ENCODE measurements at places on chromosomes 12 and 14. TPM values are rescaled to one million over a fixed set of nuclear protein-coding genes. Genes with fewer than 3 reads are reported as not detected.

GRCh38 chr12:120791669-120792176 lies 66.1 kb downstream of the ACADS start:
- H3K36me3 ChIP-seq = peaks cover 26% of the 10 kb centered on the region
- H3K27me3 ChIP-seq = no peaks in the 10 kb centered on the region
- no peak overlapping the region for H3K27ac ChIP-seq
- H3K4me1 ChIP-seq = no peaks in the 10 kb centered on the region
- H3K4me3 ChIP-seq = no peak overlapping the region

DNA sequence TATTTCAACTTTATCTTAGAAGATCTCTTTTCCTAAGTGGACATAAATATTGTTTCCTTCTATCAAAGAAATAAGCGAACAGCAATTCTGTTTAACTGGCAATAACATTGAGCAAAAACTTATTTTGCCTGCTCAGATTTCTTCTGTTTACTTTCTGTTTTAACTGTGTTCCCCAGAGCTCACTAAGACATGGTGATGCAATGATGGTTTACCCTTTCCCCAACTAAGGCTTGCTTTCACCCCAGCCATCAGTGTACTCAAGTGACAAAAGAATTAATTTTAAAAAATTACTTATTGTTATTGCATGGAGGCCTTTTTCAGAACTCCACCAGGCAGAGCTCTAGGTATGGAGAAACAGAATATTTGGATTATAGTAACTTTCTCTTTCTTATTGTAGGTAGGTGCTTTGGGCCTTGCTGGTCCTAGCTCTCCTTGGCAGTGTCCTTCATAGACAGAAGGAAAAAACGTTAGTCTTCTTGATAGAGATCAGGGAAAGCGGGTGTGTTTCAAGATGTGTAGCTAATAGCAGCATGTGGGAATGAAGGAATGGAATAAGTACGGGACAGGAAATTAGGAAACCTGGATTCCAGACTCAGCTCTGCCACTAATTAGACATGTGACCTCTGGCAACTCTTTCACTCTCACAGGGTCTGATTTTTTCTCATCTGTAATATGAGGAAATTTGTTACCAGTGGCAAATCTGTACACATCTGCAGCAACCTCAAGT lies 14.6 kb upstream of the DDHD1 start:
- no peak overlapping the region for H3K4me3 ChIP-seq
- no peak overlapping the region for H3K27ac ChIP-seq
- peaks cover 9% of the 10 kb centered on the region for H3K4me1 ChIP-seq
- H3K36me3 ChIP-seq = no peaks in the 10 kb centered on the region
- H3K27me3 ChIP-seq = no peaks in the 10 kb centered on the region

DNA sequence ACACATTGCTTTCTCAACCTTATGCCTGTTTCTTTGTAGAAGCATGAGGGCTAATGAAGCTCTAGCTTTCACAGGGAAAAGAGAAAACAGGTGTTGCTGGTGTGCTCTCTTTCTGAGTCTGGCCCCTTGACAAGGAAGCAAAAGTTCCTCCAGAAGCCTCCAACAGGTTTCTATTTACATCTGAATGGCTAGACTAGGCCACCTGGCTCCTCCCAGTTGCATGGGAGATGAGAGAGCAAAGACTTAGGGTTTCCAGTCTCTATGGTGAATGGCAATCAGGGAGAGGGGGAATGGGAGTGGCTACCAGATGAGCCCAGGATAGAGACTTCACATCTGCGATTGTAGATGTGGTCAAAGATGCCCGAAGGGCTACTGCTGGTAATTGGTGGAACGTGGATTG lies 138.1 kb upstream of the PLXNC1 start:
- H3K4me3 ChIP-seq = no peak overlapping the region
- H3K27ac ChIP-seq = no peak overlapping the region
- peaks cover 2% of the 10 kb centered on the region for H3K4me1 ChIP-seq
- no peak for DNase-seq
- no peaks in the 10 kb centered on the region for H3K27me3 ChIP-seq
- H3K36me3 ChIP-seq = no peaks in the 10 kb centered on the region

PLEKHD1 gene
- total RNA-seq = 0.08 TPM

- no peaks in the 10 kb centered on the region for H3K27me3 ChIP-seq
- H3K4me3 ChIP-seq = no peak overlapping the region
- peaks cover 2% of the 10 kb centered on the region for H3K36me3 ChIP-seq
Observed at GRCh38 chr12:38056701-38057689, 259.6 kb upstream of the ALG10B start.

DNA sequence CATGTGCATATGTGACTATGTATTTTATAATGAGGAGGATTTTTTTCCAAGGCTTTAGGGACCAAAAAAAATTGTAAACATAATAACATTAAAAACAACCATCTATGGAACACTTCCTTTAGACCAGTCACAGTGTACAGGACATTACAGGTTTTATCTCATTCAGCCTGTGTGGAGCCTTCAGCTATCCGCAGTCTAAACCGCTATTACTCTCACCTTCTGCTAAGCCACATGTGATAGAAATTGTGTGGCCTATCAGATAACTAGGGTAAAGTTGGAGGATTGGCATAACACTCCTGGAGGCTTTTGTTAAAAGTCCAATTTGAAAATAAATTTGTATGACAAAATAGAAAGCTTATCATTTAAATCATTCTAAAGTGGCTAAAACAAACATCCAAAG lies 281.2 kb upstream of the TMTC1 start:
- H3K4me3 ChIP-seq = no peak overlapping the region
- no peak for DNase-seq
- no peaks in the 10 kb centered on the region for H3K27me3 ChIP-seq
- no peaks in the 10 kb centered on the region for H3K4me1 ChIP-seq
- H3K36me3 ChIP-seq = peaks cover 4% of the 10 kb centered on the region

DNA sequence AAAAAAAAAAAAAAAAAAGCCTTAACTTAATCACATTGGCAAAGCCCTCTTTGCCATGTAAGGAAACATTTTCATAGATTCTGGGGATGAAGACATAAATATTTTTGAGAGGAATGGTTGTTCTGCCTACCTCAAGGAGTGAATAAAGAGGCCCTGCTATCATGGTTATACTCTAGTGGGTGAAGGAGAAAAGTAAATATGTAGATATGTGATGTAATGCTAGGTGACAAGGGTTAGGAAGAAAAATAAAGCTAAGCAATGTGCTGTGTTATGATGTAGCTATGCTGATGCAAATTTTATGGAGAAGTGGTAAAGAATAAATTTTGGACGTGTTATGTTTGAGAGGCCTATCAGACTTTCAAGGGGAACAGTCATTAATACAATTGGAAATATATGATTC lies 80.1 kb upstream of the DUSP6 start:
- H3K36me3 ChIP-seq = peaks cover 1% of the 10 kb centered on the region
- H3K4me1 ChIP-seq = peaks cover 5% of the 10 kb centered on the region
- no peak for DNase-seq
- no peak overlapping the region for H3K4me3 ChIP-seq
- no peaks in the 10 kb centered on the region for H3K27me3 ChIP-seq
- no peak overlapping the region for H3K27ac ChIP-seq

GRCh38 chr12:132286912-132287311 lies 42.5 kb downstream of the GALNT9 start:
- H3K36me3 ChIP-seq = no peaks in the 10 kb centered on the region
- H3K4me3 ChIP-seq = no peak overlapping the region
- H3K4me1 ChIP-seq = peaks cover 3% of the 10 kb centered on the region
- H3K27ac ChIP-seq = no peak overlapping the region
- DNase-seq = peak; percentile 67
- peaks cover 14% of the 10 kb centered on the region for H3K27me3 ChIP-seq

DNA sequence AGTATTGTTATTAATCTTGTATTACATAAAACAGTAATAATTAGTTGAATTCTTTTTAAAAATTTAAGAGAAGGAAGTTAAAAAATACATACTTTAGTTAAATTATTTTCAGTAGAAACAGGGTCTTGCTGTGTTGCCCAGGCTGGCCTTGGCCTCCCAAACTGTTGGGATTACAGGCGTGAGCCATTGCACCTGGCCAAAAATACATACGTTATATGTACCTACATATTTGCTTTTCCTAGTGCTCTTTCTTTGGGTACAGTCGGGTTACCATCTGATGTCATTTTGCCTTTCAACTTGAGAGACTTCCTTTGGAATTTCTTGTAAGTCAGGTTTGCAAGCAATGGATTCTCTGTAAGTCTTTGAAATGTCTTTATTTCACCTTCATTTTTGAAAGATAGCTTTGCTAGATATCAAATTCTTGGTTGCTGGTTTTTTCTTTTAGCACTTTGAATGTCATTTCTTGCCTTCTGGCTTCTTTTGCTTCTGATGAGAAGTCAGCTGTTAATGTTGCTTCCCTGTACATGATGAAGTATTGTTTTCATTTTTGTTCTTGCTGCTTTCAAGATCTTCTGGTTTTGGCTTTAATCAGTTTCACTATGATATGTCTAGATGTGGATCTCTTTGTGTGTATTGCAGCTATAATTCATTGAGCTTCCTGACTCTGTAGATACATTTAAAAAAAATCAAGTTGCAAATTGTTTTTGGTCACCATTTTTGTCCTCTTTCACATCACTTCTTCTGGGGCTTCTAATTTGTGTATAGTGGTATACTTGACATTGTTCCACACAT lies 84.4 kb downstream of the SPATS2 start:
- DNase-seq = no peak
- no peak overlapping the region for H3K4me3 ChIP-seq
- no peaks in the 10 kb centered on the region for H3K4me1 ChIP-seq
- H3K36me3 ChIP-seq = peaks cover 4% of the 10 kb centered on the region
- no peak overlapping the region for H3K27ac ChIP-seq
- H3K27me3 ChIP-seq = no peaks in the 10 kb centered on the region

- no peaks in the 10 kb centered on the region for H3K27me3 ChIP-seq
- no peak overlapping the region for H3K4me3 ChIP-seq
- no peaks in the 10 kb centered on the region for H3K36me3 ChIP-seq
- no peak overlapping the region for H3K27ac ChIP-seq
- DNase-seq = peak; percentile 39
- H3K4me1 ChIP-seq = peaks cover 55% of the 10 kb centered on the region
Observed at GRCh38 chr14:101075025-101075800, 171.7 kb upstream of the RTL1 start.

CPNE6 gene
- not detected for total RNA-seq

DNA sequence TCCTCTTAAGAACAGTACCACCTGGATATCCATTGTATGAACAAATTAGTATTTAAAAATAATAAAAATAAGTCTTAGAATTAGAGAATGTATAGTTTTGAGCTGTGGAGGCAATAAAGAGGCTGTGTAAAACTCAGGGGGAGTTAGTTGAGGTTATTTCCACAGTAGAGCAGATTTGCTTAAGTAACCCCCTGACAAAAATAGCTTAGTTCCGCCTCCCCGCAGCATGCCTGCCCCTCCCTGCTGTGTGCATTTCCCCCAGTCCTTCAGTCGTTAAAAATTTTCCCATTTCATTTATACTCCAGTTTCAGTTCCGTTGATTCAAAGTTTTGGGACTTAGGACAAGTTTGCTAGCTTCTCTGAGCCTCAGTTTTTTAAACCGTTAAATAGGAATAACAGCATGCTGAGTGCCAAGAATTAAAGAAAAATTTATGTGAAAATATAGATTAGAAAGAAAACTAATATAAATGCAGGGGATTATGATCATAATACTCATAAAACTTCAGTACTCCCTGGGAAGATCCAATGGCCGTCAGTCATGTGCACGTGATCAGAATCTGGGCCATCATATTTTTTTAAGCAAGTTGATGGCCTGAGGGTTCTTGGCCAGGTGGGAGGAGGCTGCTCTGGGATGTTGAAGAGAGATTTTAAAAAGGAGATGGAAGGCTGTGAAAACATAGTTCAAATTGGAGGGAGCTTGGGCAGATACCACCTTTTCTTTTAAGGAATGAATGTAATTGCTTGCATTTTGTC lies 14.5 kb upstream of the SLC38A2 start:
- DNase-seq = no peak
- H3K27ac ChIP-seq = peak overlapping the region; percentile 99
- peak overlapping the region; percentile 57 for H3K4me3 ChIP-seq
- peaks cover 88% of the 10 kb centered on the region for H3K4me1 ChIP-seq
- no peaks in the 10 kb centered on the region for H3K27me3 ChIP-seq

DNA sequence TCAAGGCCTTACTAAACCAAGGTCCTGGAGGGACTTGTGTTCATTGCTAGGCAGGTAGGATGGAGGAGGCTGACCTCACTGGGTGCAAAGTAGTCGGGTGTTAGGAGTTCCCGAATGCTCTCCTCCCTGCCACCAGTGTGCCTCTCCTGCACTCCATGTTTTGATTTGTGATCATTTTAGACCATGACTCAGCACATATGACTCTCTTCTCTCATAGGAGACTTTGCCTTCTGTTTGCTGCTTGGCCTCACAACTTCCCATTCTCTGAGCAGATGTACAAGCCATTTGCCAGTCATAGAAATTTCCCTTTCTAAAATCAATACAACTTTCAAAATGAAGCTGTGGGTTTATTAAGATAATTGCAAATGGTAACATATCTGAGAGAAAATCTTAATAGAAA lies 46.6 kb upstream of the LRIG3 start:
- H3K4me1 ChIP-seq = peaks cover 26% of the 10 kb centered on the region
- H3K36me3 ChIP-seq = no peaks in the 10 kb centered on the region
- no peaks in the 10 kb centered on the region for H3K27me3 ChIP-seq
- no peak for DNase-seq
- no peak overlapping the region for H3K27ac ChIP-seq
- no peak overlapping the region for H3K4me3 ChIP-seq

PRPH gene
- total RNA-seq = not detected

KLRF1 gene
- total RNA-seq = not detected

TAS2R42 gene
- not detected for total RNA-seq

- H3K27me3 ChIP-seq = no peaks in the 10 kb centered on the region
- peaks cover 13% of the 10 kb centered on the region for H3K36me3 ChIP-seq
- no peak for DNase-seq
- peaks cover 46% of the 10 kb centered on the region for H3K4me1 ChIP-seq
- H3K27ac ChIP-seq = peak overlapping the region; percentile 98
- H3K4me3 ChIP-seq = peak overlapping the region; percentile 72
Observed at GRCh38 chr12:122062832-122063693, 15.5 kb upstream of the MLXIP start.

DNA sequence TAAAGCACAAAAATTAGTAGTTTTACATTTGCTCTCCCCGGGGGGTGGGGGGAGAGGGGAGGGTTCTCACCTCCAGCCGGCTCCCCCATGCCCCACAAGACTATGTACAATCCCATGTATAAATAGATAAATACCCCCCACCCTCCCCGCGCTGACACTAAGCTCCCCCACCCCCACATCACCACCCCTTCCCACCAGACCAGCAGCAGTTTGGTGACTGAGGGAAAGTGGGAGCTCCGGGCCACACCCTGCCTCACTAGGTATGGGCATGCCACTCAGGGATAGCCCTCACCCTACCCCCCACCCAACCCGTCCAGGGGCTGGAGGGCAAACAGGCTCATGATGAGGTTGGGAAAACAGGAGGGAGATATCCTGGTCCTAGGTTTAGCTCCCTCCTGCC lies 1.9 kb upstream of the PRKAG1 start:
- peaks cover 16% of the 10 kb centered on the region for H3K36me3 ChIP-seq
- H3K4me3 ChIP-seq = no peak overlapping the region
- no peaks in the 10 kb centered on the region for H3K27me3 ChIP-seq
- H3K4me1 ChIP-seq = peaks cover 35% of the 10 kb centered on the region
- DNase-seq = no peak
- H3K27ac ChIP-seq = peak overlapping the region; percentile 63
